ENCODE measurements at places on chromosomes 6 and 20.

DNA sequence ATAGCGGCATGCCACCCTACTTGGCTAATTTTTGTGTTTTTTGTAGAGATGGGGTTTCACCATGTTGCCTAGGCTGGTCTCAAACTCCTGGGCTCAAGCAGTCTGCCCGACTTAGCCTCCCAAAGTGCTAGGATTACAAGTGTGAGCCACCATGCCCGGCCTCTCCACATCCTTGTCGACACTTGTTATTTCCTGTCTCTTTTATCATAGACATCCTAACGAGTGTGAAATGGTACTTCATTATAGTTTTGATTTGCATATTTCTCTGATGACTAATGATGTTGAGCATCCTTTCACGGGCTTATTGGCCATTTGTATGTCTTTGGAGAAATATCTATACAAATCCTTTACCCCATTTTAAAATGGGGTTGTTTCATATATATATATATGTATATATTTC, 39.0 kb upstream of the ASXL1 start:
- DNase-seq, result no peak

DNA sequence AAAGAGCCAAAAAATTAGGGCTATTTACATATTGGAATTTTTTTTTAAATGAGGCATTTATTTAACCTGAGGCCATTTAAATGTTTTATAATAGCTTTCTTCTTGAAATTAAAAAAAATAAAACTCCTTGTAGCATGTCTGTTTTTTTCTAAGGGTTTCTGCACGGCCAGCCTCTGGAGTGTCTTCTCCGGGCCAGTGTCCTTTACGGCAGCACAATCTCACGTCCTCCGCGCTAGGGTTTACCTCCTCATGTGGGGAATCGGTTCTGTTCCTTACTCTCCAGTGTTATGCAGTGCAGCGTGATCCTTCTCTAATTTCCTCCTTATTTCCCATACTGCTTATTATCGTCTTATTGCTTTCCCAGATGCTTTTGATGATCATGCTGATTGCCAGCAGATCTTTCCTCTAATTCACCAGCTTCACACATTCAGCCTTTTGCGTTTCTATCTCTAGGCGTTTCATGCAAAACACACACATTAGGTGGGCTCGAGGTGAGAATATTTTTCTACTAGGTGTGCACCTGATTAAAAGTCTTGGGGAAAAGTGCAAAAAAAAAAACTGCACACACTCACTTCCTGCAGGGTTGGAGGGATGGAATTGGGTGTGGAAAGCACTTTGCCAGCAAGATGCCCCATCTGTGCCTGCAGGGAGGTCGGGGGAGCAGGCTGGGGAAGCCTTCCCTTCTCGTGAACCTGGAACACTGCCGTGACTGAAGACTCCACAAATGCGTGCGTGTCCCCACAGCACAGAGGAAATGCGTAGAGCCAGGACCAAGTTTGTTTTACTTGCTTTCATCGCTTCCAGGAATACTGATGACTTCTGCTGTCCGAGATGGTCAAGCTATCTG, 56.1 kb downstream of the PSMG4 start:
- DNase-seq, result no peak

- no peak for DNase-seq
Observed at GRCh38 chr20:39812116-39812515, 850.0 kb downstream of the DHX35 start.

DNA sequence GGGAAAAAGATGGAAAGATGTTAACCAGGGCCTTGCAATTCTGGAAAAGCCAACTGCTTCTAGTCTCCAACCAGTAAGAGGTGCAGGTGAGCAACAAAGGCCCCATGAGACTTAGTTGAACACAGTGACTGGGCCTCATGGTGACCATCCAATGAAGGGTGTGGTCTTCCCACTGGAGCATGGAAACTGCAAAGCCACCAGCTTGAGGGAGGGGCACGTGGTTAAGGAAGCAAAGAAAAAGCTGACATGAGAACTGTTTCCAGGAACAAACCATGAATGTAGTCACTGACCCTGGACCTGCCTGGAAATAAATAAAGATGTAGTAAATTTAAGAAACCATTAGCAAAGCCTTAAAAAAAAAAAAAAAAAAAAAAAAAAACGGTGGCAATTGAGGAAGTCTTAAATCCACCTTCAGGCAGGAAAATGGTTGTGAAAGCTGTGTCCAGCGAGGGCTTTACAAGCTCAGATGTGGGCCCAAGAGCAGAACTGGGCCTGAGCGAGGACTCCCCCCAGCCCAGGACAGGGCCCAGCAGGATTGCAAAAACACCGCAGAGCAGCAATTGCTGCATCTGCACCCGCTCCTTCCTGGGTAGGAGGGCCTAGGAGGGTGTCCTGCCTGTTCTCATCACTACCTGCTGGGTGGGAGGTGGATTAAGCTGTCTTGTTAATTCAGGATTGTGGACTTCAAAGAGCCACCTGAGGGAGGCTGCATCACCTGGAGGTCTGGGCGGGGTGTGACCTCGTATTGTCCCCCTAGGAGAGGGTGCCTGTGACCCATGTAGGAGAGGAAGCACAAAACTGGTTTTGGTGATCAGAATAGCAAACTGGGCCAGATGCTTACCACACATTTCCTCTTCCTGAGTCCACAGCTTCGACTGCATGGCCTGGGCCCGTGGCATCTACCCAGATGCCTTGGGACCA, 10.3 kb downstream of the GFRA4 start:
- no peak for DNase-seq

- no peak for DNase-seq
Observed at GRCh38 chr20:48875914-48876240, 45.6 kb upstream of the ARFGEF2 start.

- DNase-seq, result no peak
Observed at GRCh38 chr20:37259031-37259430, 2.6 kb downstream of the GHRH start.

DNA sequence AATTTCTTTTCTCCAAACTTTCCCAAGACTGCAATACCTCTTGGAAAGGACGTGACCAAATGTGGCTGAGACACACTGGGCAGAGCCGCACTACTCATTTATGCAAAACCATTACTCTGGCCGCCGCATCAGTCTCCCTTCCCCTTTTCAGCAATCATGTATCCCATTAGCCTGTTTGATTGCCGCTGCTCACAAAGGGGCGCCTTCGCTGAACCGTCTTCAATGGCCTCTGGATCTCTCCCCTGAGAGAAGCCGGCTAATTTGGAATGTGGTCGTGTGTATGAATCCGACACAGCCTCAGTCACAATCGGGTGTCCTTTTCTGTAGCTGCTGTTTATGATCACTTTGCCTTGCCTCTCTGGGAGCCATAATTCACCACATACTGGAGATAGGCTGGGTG, 361.1 kb downstream of the ZFAND3 start:
- no peak for DNase-seq

DNA sequence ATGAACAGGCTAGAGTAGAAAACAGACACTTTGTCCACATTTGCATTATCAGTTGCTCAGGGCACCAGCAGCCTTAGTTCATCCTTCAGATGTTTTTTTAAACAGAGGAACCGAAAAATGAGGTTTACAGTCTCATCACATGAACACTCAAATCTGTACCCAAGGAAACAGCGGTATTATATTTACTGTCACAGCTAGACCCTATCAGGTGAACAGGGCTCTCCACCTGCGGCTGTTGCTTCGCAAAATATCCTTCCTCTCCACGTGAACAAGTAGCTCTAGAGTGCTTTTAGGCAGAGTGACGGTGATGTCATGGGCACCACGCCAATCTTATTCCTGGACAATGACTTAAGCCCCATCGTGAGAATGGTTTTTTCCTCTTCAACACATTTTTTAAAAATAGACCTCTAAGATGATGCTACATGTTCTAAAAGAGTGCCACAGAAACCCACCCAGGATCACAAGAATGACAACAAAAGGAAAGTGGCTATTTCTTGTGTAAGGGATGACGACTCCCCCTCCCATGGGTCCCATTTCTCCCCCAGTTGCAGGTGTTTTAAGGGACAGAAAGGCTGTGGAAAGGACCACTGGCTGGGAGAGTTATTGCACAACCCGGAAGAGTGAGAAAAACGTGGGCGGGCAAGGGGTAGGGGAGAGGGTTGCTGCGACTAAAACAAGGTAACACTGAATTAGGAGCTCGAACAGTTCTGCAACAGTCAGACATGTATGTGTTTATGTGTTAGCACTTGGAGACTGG, 77.7 kb downstream of the EFHC1 start:
- no peak for DNase-seq

Data from GM12891 (cell line).